ENCODE measurements at places on chromosomes 7 and 10. TPM values are rescaled to one million over a fixed set of nuclear protein-coding genes. Genes with fewer than 3 reads are reported as not detected.

GDF2 gene
- not detected for total RNA-seq

TMEM236 gene
- total RNA-seq: 0.07 TPM

TAS2R41 gene
- not detected for total RNA-seq

PRSS1 gene
- total RNA-seq: not detected

TTYH3 gene
- total RNA-seq: 37.3 TPM

CHCHD3 gene
- total RNA-seq: 62.1 TPM

TUBGCP2 gene
- total RNA-seq: 64.7 TPM

H2BK1 gene
- total RNA-seq: not detected

LIPM gene
- 0.13 TPM for total RNA-seq

TFR2 gene
- 1.9 TPM for total RNA-seq

FAM107B gene
- total RNA-seq: 43.5 TPM

EN2 gene
- not detected for total RNA-seq

All from smooth muscle cell of the pulmonary artery (primary cell).